Left kidney (tissue), 8 donors: ENCODE measurements at places on chromosomes 13 and 19.
A peak's percentile ranks its signal among the peaks of the same experiment; 100 is the strongest.

- no peak for DNase-seq
Measured at GRCh38 chr13:23050126-23050525, 130.7 kb upstream of the SGCG start.

DNA sequence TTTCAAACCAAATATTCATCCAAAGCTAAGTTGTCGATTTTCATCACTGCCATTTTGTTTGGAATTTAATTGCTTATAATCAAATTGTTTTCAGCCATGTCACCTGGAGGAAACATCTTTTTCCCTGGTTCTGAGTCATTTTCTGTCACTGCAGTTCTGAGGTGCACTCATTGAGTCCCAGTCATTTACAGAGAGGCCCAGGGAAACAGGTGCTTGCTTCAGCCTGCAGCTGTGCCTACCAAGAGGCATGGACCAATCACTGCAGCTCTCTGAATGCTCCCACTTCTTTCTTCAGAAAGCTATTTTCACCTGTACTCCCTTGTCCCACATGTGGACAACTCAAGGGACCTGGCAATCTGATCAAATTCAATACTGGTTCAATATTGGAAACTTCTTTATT lies 308.1 kb downstream of the COG6 start:
- no peak for DNase-seq

- no peak for DNase-seq
Measured at GRCh38 chr19:56660381-56661107, 11.0 kb downstream of the ZNF835 start.

GRCh38 chr13:86585835-86586234 lies 786.6 kb upstream of the SLITRK6 start:
- DNase-seq = peak; percentile 47

DNA sequence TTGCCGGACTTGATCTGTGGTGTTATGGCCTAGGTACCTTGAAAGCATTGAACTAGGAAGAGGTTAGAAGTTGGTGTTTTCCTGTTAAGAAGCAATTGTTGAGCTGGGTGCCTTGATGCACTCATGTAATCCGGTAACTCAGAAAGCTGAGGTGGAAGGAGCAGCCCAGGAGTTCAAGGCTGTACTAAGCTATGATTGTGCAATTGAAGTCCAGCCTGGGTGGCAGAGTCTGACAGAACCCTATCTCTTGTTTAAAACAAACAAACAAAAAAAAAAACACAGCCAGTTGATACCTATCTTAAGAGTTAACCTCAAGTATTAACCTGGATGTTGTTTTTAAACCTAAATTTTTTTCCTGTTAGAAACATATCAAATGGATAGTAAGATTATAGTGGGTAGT lies 19.3 kb downstream of the SAFB start:
- DNase-seq = no peak

- DNase-seq = no peak
Measured at GRCh38 chr19:35290381-35291127, 1.4 kb upstream of the MAG start.

- no peak for DNase-seq
Measured at GRCh38 chr13:47256618-47257017, 359.8 kb upstream of the HTR2A start.

- DNase-seq = peak; percentile 30
Measured at GRCh38 chr13:28100150-28101121, at the start of gene FLT3. Gene FLT3, minus strand, starts transcription at chr13:28100576. Its CDS starts 66 bp downstream, at chr13:28100510.

DNA sequence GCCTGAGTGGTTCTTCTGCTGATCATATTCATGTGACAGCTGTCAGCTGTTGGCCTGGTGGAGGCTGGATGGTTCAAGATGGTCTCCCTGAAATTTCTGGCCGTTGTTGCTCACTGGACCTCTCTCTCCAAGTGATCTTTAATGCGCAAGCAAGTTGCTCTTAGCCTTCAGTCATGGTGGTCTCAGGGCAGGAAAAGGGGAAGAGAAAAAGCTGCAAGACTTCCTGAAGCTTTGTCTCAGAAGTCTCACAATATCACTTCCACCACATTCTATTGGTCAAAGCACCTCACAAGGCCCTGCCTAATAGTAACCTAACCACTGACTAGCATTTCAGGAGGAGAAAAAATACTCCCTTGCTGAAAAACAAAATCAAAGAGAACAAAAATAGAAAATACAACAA lies 1.6 kb upstream of the ZNF567 start:
- no peak for DNase-seq

DNA sequence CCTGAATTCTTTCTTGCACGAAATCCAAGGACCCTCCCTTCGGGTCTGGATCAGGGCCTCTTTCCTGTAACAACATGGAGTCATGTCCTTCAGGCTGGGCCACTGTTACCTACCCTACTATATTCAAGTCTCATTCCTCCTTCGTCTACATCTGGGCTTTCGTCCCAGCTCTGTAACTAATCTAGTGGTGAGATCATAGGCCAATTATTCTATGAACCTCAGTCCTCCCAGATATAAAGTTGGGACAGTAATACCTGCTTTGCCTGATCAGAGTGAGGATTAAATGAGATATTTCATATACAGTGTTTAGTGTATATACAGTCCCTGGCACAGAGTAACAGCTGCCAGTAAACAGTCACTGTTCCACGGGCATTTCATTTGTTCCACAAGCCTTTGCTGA lies 48.3 kb upstream of the ATP12A start:
- DNase-seq = no peak

- no peak for DNase-seq
Measured at GRCh38 chr19:51096473-51097165, 11.6 kb downstream of the CTU1 start.

DNA sequence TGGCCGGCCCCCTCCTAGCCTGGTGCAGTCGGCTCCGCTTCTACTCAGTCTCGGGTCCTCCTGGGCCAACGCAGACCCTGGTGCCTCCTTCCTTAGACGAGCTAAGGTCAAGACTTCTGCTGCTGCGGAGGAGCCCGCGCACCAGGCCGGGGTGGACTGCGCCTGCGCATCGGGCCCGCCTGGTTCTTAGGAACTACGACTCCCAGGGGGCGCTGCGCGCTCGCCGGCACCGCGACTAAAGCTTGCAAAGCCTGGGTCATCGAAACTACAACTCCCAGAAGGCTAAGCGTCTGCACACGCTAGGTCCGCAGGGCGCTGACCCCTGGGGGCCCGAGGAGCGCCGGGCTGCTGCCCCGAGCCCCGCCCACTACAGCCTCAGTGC lies at the start of gene ZNF835:
TSS of gene ZNF835 (minus strand) at position 145 of the 382 bp plus-strand sequence. CDS start 6,559 bp downstream, outside the sequence.
- DNase-seq = peak; percentile 84

DNA sequence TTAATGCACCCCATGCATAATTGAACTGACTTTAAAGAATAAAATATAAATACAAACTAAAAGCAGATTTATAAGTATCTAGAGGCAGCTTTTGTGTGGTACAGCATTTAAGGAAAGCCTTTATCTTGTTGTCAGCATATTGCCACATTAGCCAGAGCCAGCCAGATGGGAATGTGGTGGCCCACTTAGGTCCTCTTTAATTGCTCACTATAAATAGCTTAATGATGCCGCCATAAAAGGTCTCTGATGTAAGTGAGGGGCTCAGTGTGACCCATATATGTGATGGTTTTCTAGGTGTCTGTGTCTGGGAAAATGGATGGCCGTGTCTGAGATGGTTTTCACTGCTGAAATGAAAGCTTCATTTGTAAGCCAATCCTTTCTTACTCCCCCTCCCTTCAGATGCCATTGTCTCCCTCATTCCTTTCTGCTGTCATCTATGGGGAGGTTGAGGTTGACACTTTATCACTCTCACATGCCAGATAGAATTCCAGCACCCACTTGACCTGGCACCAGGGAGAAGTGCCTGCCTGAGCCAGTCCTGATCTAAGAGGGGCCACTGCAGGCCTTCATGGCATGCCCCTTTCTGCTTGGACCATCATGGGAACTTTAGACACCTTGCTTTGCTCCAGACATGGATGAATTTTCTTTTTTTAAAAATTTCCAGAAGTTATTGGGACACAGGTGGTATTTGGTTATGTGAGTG lies 135.3 kb downstream of the MTUS2 start:
- DNase-seq = peak; percentile 25

GRCh38 chr19:35169221-35169995 lies 14.9 kb downstream of the FXYD5 start:
- DNase-seq = no peak

DNA sequence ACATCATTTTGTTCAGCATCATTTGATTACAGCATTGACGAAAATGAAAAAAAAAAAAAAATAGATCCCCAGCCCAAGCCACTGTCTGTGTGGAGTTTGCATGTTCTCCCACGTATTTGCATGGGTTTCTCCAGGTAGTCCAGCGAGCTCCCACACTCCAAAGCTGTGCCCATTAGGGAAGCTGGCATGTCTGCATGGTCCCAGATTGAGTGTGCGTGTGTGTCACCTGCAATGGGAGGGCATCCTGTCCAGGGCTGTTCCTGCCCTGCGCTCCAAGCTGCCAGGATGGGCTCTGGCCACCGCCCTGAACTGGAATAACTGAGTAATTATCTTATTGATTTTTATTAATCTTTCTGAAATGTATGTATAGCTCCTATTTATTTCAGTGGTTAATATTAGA lies 88.6 kb downstream of the KLF12 start:
- DNase-seq = no peak

- no peak for DNase-seq
Measured at GRCh38 chr19:31104451-31104850, 244.8 kb downstream of the TSHZ3 start.

DNA sequence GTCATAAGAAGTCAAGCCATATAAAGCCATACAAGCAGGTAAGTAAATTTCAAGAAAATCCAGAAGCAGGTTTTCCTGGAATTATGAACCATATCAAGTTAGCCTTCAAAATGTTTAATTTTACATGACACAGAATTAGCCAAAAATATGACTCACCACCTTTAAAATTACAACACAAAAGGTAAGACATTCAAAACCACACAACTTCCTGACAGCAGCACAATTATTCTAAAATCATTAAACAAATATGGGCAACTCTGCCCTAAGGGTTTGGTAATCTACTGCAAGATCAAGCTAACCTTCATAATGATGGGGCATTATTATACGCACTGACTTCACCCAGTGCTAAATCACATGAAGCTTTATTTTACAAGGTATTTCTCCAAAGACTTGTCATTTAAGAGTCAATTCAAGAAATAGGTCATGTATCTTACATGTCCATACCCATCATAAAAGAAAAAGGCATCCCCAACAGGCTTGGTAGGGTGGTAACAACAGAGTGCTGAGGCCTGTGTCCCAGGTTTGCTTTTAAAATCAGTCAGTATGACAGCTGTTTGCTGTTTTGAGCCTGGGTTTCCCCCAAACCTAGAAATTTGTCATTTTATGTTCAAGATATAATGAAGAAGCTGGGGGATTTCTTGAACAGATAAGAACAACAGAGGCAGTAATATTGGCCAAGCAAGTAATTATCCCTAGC lies 15.2 kb downstream of the RCBTB1 start:
- DNase-seq = no peak

- peak; percentile 64 for DNase-seq
Measured at GRCh38 chr19:15249972-15250639, 17.9 kb upstream of the EPHX3 start.

DNA sequence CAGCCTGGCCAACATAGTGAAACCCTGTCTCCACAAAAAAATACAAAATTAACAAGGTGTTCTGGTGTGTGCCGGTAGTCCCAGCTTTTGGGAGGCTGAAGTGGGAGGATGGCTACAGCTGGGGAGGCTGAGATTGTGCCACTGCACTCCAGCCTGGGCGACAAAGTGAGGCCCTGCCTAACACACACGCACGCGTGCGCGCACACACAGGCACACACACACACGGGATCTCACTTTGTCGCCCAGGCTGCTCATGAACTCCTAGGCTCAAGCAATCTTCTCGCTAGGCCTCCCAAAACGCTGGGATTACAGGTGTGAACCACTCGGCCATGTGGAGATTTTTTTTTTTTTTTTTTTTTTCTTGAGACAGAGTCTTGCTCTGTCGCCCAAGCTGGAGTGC lies 3.2 kb upstream of the BTBD2 start:
- DNase-seq = no peak

DNA sequence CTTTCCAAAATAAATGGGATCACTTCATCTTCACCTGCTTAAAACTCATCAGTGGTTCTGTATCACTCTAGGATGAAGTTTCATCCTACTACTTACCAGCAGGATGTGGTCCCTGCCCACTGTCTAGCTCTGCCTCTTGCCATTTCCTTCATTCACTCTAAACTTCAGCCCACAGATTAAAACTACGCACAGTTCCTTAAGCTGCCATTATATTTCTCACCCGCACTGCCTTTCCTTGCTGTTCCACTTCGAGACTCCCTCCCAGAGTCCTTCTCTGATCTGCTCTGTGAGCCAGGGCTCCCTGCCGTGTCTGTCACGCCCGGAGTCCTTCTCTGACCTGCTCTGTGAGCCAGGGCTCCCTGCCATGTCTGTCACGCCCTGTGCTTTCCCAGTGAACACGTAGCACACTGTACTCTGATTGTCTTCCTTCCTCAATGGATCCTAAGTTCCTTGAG lies 52.0 kb upstream of the NPAS1 start:
- DNase-seq = no peak

GRCh38 chr13:26968431-26969341 lies 202.9 kb downstream of the USP12 start:
- no peak for DNase-seq
